Smooth muscle cell of the brain vasculature (primary cell): ENCODE measurements at places on chromosomes 4 and X.

DNA sequence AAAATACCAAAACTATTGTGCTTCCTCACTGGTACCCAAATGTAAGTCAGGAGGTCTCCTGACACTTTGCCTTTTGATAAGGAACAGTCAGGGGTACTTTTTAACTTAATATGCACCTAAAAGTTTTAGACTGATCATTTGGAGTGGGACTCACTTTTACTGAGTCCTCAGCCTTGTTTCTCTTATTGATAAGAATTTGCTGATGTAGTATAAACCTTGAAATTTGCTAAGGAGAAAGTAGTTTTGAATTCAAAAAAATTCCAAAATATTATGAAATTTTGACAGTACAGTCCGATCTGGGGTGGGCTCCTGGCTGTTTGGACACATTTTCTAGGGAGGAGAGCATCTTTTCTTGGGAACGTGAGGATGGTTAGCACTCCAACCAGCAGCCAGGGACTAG lies 91.4 kb upstream of the GATB start:
- no peak for DNase-seq

DNA sequence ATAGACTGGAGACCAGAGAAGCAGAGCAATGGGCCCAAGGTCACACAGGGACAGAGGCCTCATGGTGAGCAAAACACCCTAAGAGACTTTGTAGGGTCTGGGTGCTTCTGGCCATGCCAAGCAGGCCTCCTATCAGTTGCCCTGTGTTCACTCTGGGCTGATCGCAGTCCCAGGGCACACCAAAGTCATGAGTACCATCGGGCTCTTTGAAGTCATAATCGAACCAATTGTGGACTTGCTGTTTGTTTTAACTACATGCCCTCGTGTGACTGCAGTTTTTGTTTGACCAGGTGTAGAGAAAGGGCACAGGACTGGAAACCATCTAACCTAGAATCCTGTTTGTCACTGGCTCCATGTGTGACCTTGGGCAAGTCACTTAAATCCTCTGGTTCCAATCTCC lies 172.5 kb upstream of the CPEB2 start:
- no peak for DNase-seq

DNA sequence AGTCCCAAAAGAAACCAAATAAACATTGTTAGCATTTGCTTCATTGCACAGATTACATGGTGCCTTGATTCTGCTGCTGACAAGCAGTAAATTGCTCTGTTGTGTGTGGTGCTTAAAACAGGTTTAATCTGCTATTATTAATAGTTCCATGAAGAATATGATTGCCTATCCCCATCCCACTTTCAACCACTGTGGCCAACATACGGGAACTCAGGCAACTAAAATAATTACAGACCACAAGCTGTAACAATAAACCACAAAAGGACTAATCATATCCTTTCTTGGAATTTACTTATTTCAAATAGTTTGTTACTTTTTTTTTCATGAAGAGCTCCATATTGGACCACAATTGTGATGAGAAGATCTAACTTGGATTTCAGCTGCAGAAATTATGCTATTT lies 131.5 kb downstream of the PACRGL start:
- no peak for DNase-seq

GRCh38 chr4:162557516-162558106 lies 393.8 kb upstream of the FSTL5 start:
- no peak for DNase-seq

DNA sequence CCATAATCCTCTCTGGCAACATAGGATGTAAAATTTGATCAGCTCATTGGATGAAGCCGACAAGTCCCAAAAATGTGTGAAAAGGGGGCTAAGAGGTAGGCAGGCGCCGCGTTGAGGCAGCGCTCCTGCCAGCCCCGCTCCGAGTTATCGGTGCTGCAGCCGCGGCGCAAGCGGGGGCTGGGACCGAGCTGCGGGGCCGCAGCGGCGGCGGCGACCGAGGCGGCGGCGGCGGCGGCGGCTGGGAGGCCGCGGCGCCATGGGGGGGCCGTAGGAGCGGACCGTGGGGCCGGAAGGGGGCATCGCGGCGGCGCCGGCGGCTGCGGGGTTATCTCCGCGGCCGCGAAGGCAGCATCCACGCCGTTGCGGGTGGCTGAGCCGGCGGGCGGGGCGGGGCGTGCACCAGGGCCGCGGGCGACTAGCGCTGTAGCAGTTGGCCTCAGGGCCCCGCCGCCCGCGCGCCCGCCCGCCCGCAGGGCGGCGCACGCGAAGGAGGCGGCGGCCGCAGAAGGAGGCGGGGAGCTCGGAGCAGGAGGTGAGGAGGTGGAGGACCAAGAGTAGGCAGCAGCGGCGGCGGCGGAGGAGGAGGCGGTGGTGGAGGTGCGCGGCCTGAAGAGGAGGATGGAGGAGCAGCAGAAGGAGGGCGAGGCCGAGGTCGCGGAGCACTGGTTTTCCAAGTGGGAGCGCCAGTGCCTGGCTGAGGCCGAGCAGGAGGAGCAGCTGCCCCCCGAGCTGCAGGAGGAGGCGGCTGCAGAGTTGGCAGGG lies 126.0 kb upstream of the CXorf66 start:
- DNase-seq = no peak

DNA sequence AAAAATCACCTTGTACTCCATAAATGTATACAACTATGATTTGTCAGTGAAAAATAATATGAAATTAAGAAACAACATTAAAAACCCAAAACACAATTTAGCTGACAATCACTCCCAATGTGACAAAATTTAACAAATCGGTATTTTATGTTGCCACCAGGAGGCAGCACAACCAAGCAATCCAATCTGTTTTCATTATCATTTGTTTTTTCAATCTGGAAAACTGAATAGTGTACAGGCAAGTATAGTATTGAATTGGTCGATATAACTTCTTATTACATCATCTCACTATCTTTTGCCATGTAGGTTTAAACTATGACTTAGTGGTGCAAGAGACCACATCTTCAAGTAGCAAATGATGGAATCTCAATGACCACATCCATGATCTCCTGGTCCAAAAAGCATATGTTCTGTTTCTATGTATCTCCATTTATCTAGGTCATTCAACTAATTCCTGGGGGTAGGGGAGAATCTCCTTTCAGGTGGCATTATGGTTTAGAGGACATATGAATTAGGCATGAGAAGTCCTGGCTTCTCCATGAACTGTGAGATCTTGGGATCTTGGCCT lies 112.9 kb upstream of the AGA start:
- DNase-seq = no peak

DNA sequence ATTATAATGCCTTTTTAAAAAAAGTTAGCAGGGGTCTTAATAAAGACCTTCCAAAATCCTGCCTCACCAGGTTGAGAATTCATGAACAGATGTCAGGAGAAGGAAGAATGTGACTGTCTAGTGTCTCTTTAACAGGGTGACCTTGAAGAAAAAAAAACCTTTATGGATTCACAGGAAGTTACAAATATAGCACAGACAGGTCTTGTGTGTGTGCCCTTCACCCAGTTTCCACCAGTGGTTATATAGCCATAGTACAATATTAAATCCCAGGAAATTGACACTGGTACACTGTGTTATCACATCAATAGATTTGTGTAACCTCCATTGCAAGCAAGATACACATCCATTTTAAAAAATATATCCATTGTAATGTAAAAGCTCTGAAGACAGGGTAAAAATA lies 43.7 kb downstream of the HADH start:
- DNase-seq = no peak

GRCh38 chr4:88353324-88353723 lies 25.3 kb upstream of the HERC6 start:
- DNase-seq = no peak

GRCh38 chrX:1725472-1725871 lies 110.6 kb downstream of the ASMT start:
- DNase-seq = no peak

DNA sequence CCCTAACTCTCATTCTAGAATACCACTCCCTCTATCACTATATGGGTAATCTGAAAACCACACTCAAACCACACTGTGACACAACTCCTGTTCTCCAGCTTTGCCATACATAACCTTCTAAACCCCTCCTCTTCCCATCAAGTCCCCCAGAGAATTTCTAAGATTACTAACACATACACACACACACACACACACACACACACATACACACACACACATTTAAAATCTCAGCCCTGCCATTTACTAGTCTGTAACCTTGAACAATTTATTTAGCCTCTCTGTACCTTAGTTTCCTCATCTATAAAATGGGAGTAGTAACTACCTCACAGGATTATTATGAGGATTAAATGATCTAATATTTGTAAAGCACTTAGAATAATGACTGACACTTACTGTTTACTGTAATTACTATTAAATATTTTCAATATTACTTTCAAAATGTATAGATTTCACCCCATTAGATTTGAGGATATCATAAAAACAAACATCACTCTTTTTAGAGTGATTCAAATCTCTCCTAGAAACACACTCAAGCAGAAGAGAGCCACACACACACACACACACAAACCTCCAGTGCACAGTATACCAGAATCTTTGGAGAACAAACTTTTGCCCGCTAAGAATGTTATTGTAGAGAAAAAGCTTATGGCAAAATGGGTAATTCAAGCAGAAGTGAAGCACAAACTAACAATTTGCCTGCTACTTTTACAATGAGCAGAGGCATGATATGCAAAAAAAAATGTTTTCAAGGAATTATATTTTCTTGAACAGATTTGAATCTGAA lies 3.8 kb downstream of the ANKRD50 start:
- no peak for DNase-seq

DNA sequence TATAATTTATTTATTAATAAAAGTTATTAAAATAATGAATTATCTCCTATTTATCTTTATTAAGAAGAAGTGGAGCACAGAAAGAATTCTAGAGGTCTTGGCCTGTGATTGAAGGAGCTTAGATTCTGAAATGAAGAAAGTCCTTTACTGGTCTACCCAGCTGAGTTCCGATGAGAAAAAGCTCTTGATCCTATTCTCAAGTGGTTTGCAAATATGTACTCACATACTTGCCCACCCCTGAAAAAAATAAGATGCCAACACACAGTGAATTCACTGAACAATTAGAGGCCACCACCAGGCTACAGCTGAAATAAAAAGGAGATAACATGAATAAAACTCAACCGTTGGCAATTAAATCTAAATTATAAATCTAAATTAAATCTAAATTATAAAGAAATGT lies 253.4 kb downstream of the MAPK10 start:
- DNase-seq = no peak

GRCh38 chrX:38654302-38654701 lies 93.0 kb downstream of the TSPAN7 start:
- DNase-seq = peak; percentile 3

- DNase-seq = no peak
These were observed 869.6 kb downstream of the CCSER1 start for GRCh38 chr4:90996813-90997212.

DNA sequence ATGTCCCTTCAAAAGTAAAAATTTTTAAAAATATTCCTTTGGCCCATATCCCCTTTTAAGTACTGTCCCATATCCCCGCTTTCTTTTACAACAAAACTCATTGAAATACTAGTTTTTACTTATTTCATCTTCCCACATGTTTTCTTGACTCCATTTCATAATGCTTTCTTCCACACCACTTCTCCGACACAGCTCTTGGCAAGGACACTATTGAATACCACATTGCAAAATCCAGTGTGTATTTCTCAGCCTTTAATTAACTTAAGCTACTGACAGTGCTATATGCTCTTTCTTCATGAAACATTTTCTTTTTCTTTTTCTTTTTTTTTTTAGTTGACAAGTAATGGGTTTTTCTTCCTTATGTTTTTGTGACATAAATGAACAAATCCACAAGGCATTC lies 28.8 kb downstream of the PRDM8 start:
- no peak for DNase-seq

DNA sequence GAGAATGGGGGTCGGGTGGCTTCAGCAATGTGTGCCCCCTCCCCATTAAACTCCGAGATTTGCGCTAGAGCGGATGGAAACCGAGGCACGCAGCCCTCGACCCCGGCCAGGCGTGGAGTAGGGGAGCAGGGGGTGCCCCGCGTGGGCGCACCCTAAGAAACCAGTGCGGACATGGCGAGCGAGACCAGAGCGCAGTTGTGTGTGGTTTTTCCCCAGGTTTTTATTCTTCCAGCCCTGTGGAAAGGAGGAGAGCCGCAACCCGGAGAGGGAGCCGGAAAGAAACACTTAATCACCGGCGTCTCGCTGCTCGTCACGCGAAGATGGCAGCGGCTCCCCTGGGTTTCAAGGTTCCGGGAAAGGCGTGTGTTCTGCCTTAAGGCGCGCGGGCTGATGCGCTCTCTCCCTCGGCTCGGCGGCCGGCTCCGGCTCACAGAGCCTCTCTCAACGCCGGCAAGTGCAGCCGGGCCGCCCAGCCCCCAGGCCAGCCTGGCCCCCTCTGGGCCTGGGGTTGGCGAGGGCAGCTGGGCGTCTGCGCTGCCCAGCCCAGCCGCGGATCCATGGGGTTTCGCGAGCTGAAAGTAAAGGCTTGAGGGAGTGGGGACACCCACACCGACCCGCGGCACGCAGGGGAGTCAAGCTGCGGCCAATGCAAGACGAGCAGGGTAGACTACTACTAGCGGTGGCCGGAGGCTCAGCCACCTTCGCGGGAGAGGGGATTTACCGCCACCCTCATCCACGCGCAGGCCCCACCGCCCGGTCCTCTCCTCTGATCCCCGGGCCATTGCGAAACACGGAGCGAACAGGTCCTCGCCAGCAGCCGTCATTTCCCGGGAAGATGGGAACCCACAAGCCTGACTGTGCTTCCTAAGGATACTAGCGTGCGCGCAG lies 74.0 kb upstream of the BCOR start:
- no peak for DNase-seq

GRCh38 chr4:167966143-167966542 lies 126.2 kb upstream of the ANXA10 start:
- no peak for DNase-seq

- no peak for DNase-seq
These were observed 4.1 kb downstream of the KDR start for GRCh38 chr4:55121246-55121645.
